Stimulated activated CD4-positive, alpha-beta T cell treated with anti-CD3 and anti-CD28 coated beads, Interleukin-4, amount 100 ng/mL, for 48 hours (primary cell): ENCODE measurements at places on chromosomes 3 and 15.

- no peak for DNase-seq
Observed at GRCh38 chr3:84724877-84725276, 233.9 kb upstream of the CADM2 start.

DNA sequence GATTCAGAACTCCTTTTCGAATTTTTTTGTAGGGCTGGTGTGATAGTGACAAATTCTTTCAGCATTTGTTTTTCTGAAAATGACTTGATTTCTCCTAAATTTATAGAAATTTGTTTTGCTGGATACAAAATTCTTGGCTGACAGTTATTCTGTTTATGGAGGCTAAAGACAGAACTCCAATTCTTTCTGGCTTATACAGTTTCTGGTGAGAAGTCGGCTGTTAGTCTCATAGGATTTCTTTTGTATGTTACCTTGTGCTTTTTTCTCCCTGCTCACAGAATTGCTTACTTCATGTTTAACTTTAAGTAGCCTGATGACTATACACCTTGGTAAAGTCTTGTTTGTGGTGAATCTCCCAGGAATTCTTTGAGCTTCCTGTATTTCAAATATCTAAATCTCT lies 1264.6 kb downstream of the NSUN3 start:
- DNase-seq = no peak

GRCh38 chr15:55824857-55825613 lies 82.1 kb upstream of the PRTG start:
- DNase-seq = no peak

DNA sequence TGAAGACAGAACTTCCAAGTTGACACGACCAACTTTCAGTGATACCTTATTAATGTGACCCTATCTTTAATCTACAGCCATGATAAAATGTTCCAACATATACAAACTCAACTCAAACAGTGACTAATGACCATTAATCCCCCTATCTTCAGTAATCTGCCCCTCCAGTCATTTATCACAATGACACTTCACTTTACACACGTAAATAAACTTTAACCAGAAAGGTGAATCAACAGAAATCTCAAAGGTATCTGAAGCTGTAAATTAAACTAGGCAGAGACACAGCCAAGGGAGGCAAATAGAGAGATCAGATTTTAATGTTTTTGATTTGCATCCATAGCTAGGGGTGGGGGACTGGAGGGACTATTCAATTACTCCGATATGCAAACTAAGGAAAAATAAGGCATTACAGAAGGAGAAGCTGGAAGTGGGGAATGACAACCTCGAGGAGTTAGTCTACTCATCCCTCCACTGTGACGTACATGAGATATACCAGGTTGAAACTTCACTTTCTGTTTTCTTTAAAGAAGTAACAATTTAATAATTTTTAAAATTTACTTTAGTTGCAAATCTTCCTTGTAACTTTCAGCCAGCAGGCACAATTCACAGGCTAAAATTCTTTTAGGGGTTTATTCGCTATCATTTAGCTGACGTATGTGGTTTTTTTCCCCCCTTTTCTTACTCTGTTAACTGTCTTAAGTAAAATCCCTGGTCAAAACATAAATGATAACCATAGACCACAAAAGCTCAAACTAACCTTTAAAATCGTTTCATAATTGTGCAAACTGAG lies 751.0 kb downstream of the ROBO1 start:
- no peak for DNase-seq

DNA sequence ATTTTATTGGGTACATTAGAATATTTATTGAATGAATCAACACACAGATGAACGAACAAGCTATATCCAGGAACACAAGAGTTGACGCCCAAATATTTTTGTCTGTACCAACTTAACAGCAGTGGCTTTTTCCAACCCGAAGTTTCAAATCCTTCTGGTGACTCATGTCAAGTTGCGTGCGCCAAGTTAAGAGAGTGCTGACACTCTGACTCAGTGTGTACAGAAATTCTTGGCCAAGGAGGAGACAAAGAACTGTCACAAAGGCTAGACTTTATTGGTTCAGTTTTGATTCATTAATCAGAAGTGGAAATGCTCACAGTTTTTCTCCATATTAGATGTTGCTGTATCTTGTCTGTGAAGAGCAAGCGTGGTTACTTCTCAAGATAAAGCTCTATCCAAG lies 59.6 kb upstream of the TSC22D2 start:
- DNase-seq = peak; percentile 5

DNA sequence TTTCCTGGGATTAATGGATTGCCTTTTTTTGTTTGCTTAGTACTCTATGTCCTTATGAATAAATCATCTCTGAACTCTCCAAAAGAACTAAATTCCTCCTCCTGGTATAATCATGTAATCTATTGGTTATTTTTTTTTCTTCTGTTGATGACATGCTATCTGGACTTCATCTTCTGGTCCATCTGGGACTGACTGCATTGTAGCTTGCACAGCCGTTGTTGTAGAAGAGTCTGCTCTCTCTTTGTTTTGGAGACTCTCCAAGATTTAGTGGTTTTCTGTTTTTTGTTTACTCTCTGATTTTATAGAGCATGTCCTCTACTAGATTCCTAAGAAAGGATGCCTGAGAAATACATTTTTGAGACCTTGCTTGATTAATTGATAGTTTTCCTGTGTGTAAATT lies 19.1 kb downstream of the IREB2 start:
- DNase-seq = no peak
